ENCODE measurements at places on chromosomes 2 and 18. TPM values are rescaled to one million over a fixed set of nuclear protein-coding genes. Genes with fewer than 3 reads are reported as not detected.

- DNase-seq = no peak
Measured at GRCh38 chr2:69584127-69584889, 59.2 kb downstream of the AAK1 start.

DNA sequence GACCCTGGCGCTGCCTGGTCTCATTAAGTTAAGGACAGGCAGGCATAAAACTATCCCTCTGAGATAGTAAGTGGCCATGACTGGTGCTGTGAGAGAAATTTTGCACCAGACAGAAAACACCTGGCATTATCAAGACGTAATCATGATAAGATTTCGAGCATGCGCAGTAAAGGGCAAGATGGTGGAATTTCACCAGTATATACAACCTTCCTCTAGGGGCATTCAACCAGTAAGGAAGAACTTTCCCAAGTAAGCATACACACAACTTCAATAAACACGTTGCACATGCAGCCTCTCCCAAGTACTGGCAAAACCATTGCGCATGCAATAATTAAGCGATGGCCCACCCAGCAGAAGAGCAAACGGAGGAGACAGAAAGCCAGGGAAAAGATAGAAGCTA is 1376.4 kb upstream of the CRIM1 start:
- no peak for DNase-seq

GRCh38 chr2:18506883-18507509 is 53.5 kb downstream of the RDH14 start:
- no peak for DNase-seq

DNA sequence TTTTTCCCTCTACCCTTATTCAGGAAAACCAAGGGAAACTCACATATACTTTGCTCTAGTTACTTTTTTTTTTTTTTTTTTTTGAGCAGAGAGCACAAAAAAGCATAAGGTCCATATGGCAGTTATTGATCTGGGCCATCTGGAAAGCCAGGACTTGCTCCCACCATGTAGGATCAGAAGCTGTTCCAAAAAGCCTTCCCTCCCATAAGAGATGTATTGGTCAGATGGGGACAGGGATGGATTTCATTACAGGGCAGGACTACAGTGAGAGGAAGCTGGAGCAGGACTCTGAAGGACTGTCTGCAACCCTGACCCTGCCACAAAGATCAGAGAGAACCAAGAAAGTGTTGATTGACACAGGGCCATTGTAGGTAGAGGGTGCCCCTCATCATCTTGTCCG is 57.3 kb downstream of the NRP2 start:
- DNase-seq = no peak

DNA sequence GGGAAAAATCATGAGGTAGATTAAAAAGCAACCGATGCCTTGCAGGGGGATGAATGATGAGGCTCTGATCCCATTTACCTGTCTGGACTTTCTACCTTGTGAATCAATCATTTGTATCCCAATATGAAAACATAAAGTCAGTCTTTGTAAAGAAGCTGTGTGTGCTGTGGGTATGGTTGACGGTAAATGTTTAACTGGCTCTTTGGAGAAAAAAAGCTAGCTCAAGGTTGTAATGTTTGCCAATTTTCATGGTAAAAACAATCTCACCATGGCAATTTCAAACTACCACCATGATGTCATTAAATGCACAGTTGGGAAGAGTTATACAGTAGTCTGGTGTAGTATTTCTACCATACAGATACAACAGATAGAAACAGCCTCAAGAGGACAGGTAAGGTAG is 14.6 kb downstream of the TTR start:
- no peak for DNase-seq

DNA sequence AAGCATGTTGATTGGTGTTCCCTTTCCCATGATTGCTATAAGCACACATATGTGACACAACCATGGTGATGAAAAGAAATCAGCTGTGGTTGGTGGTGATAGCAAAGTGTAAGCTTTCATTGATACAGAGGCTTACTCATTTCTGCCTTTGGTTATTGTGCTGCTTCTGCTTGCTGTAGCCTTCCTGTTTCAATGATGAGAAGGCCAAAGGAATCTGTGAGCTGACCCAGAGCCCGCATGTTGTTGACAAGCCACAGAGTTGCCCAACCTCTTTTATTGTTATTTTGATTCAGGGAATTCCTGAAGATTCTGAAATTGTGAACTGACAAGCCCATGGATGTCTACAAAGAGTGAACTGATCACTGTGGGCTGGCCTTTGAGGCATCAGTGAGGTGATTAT is 164.4 kb downstream of the TMEFF2 start:
- DNase-seq = no peak

DNA sequence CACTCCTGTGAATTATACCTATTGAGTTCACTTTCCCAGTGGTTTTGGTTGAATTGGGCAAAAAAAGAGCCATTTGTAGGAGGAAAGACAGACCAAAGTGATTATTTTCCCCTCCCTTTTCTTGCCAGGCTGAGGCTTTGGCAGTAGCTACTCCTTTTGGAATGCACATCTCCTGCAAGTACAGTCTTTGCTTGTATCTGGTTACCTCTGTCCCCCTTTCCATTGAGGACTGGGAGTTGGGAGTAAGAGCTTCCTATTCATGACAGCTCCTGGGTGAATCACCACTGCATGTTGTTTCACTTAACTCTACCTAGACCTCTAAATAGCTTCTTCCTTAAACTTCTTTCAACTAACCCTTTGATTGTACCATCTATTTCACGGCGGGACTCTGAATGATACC is 695.3 kb upstream of the ZNF804A start:
- DNase-seq = no peak

DNA sequence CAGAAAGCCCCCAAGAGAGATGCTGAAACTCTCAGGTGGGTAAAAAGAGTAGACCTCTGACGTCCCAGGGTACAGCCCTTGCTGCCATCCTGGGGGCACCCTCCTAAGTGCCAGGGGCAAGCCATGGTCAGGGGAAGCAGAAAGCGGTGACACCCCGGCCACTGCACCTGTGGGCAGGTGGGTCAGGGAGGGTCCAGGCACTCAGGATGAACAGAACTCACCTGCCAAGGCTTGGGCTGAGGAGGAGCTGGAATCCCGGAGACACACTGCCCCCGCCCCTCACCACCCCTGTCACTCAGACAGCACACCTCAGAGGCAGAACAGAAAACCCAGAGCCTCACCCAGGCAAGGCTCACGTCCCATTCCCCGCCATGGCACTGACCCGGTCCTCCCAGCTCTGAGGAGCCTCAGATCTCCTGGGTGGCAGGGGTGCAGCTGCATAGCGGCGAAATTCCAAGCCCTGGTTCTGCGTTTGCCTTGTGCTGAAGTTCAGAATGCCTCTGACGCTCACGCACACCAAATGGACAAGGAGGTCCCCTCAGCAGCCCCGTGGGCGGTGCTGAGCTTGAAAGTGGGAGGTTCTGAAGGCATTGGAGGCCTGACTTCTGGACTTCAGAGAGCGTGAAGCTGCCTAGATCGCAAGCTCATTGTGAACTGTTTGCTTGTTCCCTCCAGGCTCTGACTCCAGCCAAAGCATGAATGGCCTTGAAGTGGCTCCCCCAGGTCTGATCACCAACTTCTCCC is 4.3 kb downstream of the GPR17 start:
- DNase-seq = no peak

DNA sequence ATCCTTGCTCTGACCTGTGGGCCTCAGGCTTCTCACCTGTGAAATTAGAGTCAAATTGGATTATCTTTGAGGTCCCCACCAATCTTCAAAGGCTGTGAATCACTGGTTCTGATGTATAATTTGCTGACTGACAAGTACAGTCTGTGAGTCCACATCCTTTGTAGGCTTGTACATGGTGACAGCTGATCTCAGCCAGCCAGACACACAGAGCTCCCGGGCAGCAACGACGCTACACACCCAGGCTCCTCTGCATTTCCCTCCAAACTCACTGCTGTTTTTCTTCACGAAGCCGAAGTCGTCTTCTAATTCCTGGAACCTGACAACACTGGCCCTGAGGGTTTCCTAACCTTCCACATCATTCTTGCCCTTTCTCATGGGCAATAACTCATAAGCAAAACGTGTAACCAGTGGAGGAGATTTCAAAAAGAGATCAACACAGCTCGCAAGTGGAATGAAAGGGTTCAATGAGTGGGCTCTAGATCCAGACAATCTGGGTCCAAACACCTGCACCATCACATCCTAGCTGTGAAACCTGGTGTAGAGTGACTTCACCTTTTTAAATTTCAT is 37.9 kb upstream of the EVA1A start:
- no peak for DNase-seq

DNA sequence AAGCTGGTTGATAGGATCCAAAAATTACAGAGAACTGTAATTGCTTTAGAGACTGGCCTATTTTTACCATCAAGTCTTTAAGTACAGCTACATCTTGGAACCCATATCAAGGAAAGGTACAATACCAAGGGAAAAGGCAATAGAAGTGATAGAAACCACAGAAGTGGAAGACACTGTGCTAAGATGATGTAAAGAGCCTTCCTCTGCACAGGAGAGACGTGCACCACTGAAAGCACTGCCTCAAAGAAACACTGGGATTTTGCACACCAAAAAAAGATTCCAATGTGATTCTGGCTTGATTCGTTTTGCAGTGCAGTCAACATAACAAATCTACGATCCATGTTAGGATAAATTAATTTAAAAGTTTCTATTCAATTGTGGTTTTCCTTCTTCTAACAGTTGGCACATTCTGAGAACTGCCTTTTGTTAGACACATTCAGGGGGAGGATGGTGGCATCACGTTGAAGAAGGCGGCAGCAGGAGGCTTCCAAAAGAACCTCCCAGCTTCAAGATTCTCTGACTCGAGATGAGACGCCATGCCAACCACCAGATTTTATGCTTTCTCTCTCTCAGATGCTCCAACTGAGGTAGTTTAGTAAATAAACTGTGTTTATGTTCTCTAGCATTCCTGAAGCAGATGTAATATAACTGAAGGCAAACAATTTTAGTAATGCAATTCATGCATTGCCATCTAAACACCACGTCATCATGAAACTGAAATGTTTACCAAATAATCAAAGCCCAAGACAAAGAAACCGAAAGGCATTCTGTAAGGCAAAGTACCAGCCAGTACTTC is 102.9 kb downstream of the BCL2 start:
- no peak for DNase-seq

DNA sequence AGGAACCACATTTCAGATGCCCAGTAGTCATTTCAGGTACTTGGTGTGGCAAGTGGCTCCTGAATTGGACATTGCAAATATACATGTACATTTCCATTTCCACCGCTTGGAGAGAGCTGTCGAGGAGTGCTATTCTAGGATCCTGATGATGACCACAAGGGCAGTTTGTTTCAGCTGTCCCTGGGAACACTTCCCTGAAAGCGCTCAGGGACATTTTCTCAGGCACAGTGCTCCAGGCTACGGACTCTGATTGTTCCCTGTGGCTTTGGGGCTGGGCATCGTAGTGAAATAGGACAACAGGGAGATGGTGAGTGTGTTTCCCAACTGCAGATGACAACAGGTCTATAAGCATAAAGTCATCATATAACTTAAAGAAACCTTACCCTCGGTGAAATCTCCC is 3.1 kb downstream of the DBI start:
- DNase-seq = no peak

DNA sequence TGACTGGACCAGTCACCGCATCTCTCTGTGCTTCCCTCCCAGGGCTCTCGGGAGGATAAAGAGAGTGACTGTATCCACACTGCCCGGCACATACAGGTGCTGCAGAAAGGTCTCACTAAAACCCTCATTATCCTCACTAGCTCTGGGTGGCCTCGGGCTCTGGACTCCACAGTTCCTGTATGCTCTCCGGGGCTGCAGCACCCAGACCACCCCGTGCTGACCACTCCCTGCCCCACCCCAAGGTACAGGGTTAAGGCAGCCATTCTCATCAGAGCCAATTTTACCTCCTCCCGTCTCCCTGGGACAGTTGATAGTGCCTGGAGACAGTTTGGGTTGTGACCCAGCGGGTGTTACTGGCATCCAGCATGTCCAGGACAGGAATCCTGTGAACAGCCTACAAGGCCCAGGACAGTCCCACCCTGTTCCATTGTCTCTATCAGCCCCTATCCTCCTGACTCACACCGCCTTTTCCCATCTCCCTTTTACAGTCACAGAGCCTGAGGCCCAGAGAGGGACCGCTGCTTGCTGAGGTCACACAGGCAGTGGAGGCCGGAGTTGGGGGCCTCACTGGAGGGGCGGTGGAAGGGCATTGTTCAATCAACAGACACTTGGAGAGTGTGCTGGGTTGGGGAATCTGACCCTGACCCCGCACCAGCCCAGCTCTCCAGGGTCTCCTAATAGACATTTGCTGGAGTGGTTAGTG is 1.7 kb downstream of the ZAP70 start:
- no peak for DNase-seq

- DNase-seq = no peak
Measured at GRCh38 chr2:33062665-33063250, 116.0 kb downstream of the LTBP1 start.

The MARCHF4 gene
- 0.22 TPM for total RNA-seq

The REG3A gene
- not detected for total RNA-seq

The ONECUT2 gene
- under 0.01 TPM for total RNA-seq

The SNORC gene
- 0.40 TPM for total RNA-seq

The PLCD4 gene
- 0.40 TPM for total RNA-seq

The CD207 gene
- total RNA-seq = under 0.01 TPM

The ELOA2 gene
- not detected for total RNA-seq

The SCYGR8 gene
- not detected for total RNA-seq

The RFX8 gene
- not detected for total RNA-seq
